A549 treated with dexamethasone at 1 μM for 4 hours (cell line): ENCODE measurements at places on chromosomes 3 and 15. TPM values are rescaled to one million over a fixed set of nuclear protein-coding genes. Genes with fewer than 3 reads are reported as not detected.

Gene HLTF
- 13.0 to 19.4 TPM (median 17.3 TPM) in 5 replicates for total RNA-seq

Gene GRAMD1C
- total RNA-seq, result 0.52 to 1.8 TPM (median 0.72 TPM) in 5 replicates

Gene AGTR1
- 0.56 to 0.79 TPM (median 0.72 TPM) in 5 replicates for total RNA-seq

Gene ACTC1
- 0.18 to 0.54 TPM (median 0.35 TPM) in 5 replicates for total RNA-seq

Gene TM6SF1
- total RNA-seq, result 0.06 to 0.20 TPM (median 0.12 TPM) in 5 replicates

Gene GUCA1C
- total RNA-seq, result not detected in 5 replicates

Gene MUSTN1
- total RNA-seq, result 0.14 to 0.31 TPM (median 0.16 TPM) in 4 of 5 replicates, not detected in the other

Gene LRRC31
- not detected in 5 replicates for total RNA-seq

Gene FANCD2OS
- total RNA-seq, result not detected in 5 replicates

Gene SLC24A5
- not detected in 5 replicates for total RNA-seq

Gene TP63
- total RNA-seq, result 0.09 to 0.30 TPM (median 0.18 TPM) in 5 replicates

Gene MRPS25
- 44.5 to 67.1 TPM (median 59.7 TPM) in 5 replicates for total RNA-seq

Gene ZNF80
- total RNA-seq, result 0.04 TPM in 1 of 5 replicates, not detected in the others

Gene RASL12
- 0.08 to 0.17 TPM (median 0.14 TPM) in 4 of 5 replicates, not detected in the other for total RNA-seq

Gene GPR149
- total RNA-seq, result not detected in 5 replicates

Gene FBXO22
- total RNA-seq, result 64.7 to 84.3 TPM (median 77.5 TPM) in 5 replicates

Gene DAZL
- not detected in 5 replicates for total RNA-seq

Gene ATP13A5
- not detected in 5 replicates for total RNA-seq

Gene INAFM2
- total RNA-seq, result 6.2 to 8.2 TPM (median 7.0 TPM) in 5 replicates

Gene PRR23C
- total RNA-seq, result not detected in 5 replicates

Gene IP6K2
- total RNA-seq, result 45.8 to 56.2 TPM (median 52.9 TPM) in 5 replicates

Gene EHHADH
- total RNA-seq, result 2.2 to 4.1 TPM (median 3.3 TPM) in 5 replicates

Gene NME9
- 0.14 TPM in 1 of 5 replicates, not detected in the others for total RNA-seq

Gene ACKR4
- total RNA-seq, result 0.04 TPM in 1 of 5 replicates, not detected in the others

Gene RNU6-1
- not detected in 5 replicates for total RNA-seq

Gene ASB14
- total RNA-seq, result not detected in 5 replicates

Gene EID1
- total RNA-seq, result 105 to 129 TPM (median 122 TPM) in 5 replicates

Gene IL17RE
- total RNA-seq, result 0.88 to 1.7 TPM (median 1.5 TPM) in 5 replicates

Gene C3orf33
- 5.3 to 6.4 TPM (median 5.6 TPM) in 5 replicates for total RNA-seq

Gene BHLHE40
- total RNA-seq, result 53.9 to 74.0 TPM (median 69.4 TPM) in 5 replicates

Gene SSUH2
- 0.45 to 1.4 TPM (median 0.82 TPM) in 5 replicates for total RNA-seq

Gene SERP1
- 49.1 to 80.2 TPM (median 74.1 TPM) in 5 replicates for total RNA-seq

Gene LRRC49
- 4.1 to 5.2 TPM (median 4.7 TPM) in 5 replicates for total RNA-seq

Gene PLCH1
- total RNA-seq, result 0.62 to 0.91 TPM (median 0.82 TPM) in 5 replicates

Gene LTK
- 0.05 to 0.12 TPM (median 0.06 TPM) in 4 of 5 replicates, not detected in the other for total RNA-seq

Gene XYLB
- total RNA-seq, result 2.8 to 5.1 TPM (median 4.3 TPM) in 5 replicates

Gene ZNF860
- total RNA-seq, result 1.3 to 1.9 TPM (median 1.7 TPM) in 5 replicates

Gene MAP1A
- 0.45 to 0.74 TPM (median 0.64 TPM) in 5 replicates for total RNA-seq

Gene P3H2
- 33.2 to 47.2 TPM (median 44.2 TPM) in 5 replicates for total RNA-seq

Gene MST1R
- 3.6 to 6.7 TPM (median 6.1 TPM) in 5 replicates for total RNA-seq

Gene ZBBX
- total RNA-seq, result not detected in 5 replicates

Gene GABRR3
- not detected in 5 replicates for total RNA-seq
